Activated naive CD8-positive, alpha-beta T cell treated with anti-CD3 and anti-CD28 coated beads for 36 hours (primary cell): ENCODE measurements at places on chromosomes 2 and 18.

- peak; percentile 71 for DNase-seq
These were observed 3.8 kb downstream of the LBH start for GRCh38 chr2:30235008-30235655.

DNA sequence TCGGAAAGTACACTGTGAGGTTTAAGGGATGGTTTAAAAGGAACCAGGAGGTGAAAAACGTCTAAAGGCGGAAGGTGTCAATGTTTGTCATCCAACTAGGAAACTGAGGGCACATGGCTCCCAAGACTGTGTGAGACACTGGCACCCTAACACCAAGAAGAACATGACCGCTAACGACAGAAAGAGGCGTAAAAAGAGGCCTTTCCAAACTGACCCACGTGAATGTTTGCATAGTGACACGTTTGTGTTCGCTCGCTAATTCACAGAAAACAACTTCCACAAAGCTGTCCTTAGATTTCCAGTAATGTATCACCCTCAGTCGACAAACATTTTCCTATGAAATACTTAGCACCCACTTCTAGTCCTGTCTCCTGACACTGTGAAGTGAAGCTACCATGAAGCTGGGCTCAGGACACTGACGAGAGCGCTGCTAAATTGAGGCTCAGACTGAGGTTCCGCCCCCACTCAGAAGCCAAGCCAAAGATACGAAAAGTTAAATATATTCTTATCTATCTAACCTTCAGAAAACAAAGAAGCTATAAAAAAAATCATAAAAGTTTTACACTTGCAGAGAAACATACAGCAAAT, 86.5 kb downstream of the ZNF516 start:
- DNase-seq, result no peak

DNA sequence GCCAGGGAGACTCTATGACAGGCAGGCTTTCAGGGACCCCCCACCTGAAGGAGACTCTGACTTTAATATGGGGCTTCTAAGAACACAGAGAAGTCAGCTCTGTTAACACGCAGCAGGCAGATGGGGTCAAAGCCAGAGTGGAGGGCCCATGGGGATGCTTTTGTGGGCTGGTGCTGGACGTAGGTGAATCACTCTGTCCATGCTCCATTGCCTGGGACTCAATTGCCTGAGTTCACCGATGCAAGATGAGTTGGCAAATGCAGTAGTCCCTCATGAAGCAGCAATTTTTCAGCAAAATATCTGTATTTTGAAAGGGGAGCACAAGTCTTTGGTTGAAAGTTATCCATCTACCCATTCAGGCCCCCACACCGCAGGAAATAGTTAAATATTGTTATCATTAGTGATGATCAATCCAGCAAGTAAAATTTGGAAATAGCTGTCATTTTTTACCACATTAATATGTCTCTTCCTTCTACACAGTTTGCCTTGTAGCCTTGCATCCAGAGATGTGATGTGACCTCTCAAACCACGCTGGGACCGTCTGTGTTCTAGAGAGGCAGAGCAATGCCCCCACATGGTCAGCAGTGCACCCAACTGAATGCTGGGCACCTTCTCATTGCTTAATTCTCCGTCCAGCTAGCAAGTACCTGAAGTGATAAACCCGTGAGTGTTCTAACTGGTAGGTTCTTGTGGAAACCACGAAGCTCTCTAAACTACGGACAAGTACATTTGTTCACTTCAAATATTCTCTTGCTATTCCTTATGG, 34.8 kb upstream of the FAM110C start:
- no peak for DNase-seq

- DNase-seq, result no peak
These were observed 18.7 kb downstream of the TPO start for GRCh38 chr2:1431886-1432400.

DNA sequence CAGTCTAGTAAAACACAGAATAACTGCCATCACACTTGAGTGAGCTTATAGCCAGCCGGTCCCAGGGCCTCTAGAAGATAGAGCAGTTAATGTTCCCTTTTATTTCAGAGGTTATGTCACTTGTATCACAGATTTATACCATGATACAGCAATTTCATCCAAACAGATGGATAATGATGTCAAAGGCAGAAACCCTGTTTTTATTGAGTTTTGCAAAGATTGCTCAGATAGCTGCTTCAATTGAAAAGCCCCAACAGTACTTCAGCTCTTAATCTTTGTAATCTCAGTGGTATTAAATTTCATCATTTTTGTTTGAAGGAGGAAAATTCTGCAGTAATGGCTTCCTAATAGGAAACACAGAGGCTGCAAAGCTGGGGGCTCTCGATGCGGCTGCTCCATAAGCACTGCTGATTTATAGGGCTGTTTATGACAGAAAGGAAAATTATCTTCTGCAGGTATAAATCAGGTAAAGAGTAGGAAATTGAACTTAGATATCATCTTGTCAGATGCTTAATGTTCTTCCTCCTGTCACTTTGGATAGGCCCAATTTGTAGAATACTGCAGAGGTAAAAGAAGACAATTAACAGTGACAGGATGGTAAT, 112.3 kb downstream of the LNPK start:
- DNase-seq, result no peak

DNA sequence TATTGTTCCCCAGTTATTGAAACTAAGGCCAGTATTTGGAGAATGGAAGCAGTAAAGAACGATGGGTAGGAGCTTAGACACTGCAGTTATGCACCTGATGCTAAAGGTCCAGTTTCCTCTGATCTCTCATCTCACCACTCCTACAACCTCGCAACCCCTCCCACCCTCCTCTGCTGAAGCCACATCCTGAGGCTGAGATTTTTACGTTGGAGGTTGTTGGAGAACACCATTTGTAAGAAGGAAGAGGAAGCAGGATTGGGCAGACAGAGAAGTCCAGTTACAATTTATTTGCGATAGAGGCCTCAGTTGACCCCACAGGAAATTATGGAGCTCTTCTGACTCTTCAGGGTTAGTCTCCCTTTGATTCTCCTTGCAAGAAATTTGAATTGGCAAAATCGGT, 54.3 kb upstream of the NDUFV2 start:
- DNase-seq, result no peak

GRCh38 chr2:161681046-161681445, 56.8 kb downstream of the SLC4A10 start:
- no peak for DNase-seq

DNA sequence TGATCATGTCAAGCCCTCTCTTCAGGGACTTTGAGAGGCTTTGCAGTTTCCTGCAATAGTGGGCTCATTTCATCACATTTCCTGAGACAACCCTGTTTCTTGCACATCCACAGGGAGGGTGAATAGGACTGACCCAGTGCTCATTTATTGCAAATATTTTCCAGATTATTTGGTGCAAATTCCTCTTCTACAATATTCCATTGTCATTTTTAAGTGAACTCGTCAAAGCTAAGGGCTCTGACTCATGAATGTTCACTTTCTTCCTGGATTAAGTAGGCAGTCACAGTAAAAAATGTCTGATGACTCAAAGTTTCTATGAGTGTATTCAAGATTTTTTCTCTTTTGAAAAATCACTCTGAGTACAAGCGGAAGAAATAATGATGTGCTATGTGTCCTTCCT, 225.5 kb upstream of the GALNT5 start:
- DNase-seq, result no peak

GRCh38 chr2:148926291-148926961, 51.4 kb downstream of the KIF5C start:
- peak; percentile 49 for DNase-seq

GRCh38 chr2:186274936-186275575, 211.0 kb upstream of the ZC3H15 start:
- no peak for DNase-seq

- DNase-seq, result no peak
These were observed 353.4 kb upstream of the VRK2 start for GRCh38 chr2:57693177-57693576.

- no peak for DNase-seq
These were observed 117.3 kb downstream of the TTC27 start for GRCh38 chr2:32745191-32745590.

DNA sequence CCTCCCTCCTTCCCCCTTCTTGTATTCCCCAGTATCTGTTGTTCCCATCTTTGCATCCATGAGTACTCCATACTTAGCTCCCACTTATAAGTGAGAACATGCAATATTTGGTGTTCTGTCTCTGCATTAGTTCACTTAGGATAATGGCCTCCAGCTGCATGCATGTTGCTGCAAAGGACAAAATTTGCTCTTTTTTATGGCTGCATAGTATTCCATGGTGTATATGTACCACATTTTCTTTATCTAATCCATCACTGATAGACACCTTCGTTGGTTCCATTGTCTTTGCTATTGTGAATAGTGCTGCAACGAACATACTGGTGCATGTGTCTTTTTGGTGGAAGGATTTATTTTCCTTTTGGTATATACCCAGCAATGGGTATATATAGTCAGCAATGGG, 47.4 kb downstream of the VIT start:
- DNase-seq, result no peak

DNA sequence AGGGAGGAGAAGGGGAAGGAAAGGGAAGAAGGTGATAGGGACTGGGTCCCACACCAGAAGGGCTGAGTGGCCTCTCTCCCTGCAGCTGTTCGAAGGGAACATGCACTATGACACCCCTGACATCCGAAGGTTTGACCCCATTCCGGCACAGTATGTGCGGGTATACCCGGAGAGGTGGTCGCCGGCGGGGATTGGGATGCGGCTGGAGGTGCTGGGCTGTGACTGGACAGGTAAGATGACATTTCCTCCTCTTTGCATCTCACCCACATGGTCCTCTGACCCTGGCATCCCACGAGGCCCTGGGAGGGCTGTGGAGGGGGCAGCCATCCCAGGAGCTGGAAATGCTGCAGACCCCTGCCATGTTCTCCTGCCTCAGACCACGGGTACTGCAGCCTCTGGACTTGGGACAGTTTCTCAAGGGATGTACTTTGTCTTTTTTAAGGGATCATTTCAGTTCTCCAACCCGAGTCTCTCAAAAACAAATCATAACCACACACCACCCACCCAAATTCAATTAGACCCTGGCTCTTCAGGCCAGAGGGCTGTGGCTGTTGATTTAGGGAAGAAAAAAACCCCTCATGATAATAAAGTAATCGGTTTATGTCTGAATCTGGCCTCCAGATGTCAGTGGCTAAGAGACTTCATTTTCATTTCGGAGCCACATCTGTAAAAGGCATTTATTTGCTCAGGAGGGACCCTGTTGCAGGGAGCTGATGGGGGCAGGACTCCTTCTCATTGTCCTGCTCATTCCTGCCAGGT, 63.5 kb downstream of the NRP2 start:
- DNase-seq, result no peak

- no peak for DNase-seq
These were observed 276.7 kb downstream of the CALCRL start for GRCh38 chr2:187171318-187171717.

GRCh38 chr2:54083021-54083420, 32.4 kb upstream of the ACYP2 start:
- no peak for DNase-seq

GRCh38 chr2:60070736-60071489, 482.5 kb downstream of the BCL11A start:
- no peak for DNase-seq

DNA sequence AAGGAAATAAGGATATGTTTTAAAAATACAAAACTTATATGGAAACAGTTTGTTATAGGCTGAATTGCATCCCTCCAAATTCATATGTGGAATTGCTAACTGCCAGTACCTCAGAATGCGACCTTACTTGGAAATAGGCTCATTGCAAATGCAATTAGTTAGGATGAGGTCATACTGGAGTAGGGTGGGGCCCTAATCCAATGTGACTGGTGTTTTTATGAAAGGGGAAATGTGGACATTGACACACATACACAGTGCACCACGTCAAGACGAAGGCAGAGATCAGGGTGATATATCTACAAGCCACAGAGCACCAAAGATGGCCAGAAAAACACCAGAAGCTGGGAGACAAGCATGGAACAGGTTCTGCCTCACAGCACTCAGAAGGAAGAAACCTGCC, 494.2 kb downstream of the TSN start:
- no peak for DNase-seq

- no peak for DNase-seq
These were observed 178.1 kb downstream of the FAM210A start for GRCh38 chr18:13548106-13548819.

DNA sequence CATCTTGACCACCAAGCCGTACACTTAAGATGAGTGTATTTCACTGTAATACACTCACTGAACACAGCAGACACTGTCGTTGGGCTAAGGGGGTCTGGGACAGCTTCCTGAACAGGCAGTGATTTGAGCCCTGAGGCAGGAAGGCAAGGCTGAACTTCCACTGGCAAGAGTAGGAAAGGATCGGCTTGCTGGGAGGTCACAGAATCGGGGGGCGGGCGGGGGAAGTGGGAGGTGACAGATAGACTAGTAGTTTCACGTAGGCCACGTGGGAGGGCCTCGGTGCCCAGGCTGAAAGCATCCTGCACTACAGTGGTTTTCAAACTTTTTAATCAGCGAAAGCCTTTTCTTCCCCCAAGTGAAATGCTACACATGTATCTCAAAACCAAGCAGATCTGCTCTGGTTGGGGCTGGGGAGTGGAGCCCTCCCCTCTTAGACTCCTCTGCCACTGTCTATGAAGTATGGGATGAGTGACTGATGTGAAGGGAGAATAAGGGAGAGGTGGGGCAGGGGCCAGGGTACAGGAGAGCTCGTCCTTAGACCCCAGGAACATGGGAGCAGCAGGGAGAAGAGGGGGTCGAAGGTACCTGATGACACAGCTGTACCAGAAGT, 8.6 kb downstream of the PARD6G start:
- DNase-seq, result no peak

DNA sequence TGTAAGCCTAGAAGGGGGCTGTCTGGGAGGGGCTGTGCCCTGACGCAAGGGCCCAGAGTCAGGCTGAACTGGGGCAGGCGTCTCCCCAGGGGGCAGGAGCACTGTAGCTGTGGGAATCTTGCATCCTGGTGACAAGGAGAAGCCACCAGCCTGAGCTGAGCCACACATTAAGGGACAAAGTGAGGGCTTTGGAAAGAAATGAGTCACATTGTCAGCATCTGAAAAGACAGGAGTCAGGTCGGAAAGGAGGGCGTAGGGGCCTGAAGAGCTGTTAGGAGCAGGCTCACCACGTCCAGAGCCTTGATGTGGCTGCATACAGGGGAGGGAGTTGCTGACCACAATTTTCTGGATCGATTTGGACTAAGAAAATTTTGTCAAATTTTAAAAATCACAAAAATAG, 298.6 kb downstream of the CYP26B1 start:
- DNase-seq, result no peak

DNA sequence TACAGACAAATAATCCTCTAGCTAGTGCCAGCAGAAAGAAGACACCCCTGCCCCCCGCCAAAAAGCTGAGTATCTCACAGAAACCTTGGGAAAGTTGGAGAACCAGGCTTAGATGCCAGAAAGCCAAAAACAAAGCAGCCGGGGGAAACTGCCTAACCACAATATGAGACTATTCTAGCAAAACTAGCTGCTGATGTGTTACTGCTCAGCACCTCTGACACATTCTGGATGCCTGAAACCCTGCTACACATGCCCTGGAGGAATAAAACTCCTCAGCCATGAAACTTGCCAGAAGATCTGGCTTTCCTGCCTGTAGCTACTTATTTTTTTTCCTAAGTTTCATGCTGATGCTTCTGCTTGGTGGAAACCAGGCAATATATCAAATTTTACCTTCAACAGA, 122.7 kb upstream of the GCFC2 start:
- no peak for DNase-seq

DNA sequence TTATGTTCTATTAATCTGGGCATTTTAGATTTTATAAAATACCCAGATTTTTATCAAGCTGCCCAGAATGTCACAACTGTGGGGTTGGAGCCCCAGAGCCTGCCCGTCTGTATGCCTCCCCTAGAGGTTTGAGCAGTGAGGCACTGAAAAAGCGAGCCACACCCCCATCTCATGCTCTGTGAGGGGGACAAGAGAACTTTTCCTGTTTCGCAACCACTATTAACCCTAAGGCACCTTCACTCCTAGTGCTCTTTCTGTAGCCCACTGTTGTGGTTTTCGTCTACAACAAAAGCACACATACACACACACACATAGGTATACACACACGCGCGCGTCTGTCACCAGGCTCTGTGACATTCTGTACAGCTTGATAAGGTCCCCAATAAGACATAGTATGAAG, 38.0 kb downstream of the DCDC2C start:
- no peak for DNase-seq
